ENCODE measurements at places on chromosomes 16 and 17.

GRCh38 chr16:3021449-3022207 lies 1.5 kb downstream of the TNFRSF12A start:
- peak; percentile 62 for DNase-seq

DNA sequence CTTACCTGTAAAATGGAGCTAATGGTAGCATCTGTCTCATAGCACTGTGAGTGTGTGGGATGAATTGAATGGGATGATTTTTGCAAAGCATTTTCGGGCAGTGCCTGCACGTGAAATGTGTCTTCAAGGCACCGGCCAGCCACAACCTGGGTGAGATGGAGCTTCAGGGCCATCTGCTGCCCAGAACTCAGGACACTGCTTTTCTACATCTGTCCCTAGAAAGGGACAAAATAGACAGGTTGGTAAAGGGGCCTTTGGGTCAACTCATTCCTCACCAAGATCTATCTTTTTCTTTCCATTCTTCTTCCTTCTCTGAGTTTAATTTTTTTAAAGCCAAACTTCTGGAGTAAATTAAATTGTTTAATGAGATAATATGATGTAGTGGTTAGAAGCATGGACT lies 106.5 kb downstream of the UTP18 start:
- no peak for DNase-seq

- DNase-seq, result no peak
These were observed 9.6 kb downstream of the CANT1 start for GRCh38 chr17:78999947-79000395.

- no peak for DNase-seq
These were observed 1.3 kb downstream of the TLCD3A start for GRCh38 chr17:733743-734142.

GRCh38 chr16:62869837-62870236 lies 833.6 kb upstream of the CDH8 start:
- DNase-seq, result no peak

DNA sequence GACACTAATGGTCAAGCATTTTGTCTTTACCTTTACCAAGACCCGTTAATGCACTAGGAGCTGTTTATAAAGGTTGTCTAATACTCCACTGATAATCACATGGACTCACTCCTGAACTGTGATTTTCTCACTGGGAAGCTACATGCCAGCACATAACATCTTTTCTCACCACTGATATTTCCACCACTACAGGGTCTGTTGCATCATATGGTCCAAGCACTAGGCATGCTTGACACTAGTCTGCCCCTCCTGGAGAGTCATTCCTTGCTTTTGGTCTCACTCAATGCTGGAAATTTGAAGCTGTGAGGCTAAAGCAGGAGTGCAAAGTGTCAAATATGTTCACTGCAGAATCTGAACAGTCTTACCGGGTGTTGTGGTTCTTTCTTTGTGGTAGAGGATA lies 1576.8 kb downstream of the CDH8 start:
- DNase-seq, result no peak

- DNase-seq, result no peak
These were observed 80.0 kb upstream of the HNF1B start for GRCh38 chr17:37824534-37825485.

GRCh38 chr16:89495121-89495520 lies 4.8 kb upstream of the ANKRD11 start:
- no peak for DNase-seq

GRCh38 chr16:79609861-79610260 lies 9.3 kb upstream of the MAF start:
- DNase-seq, result no peak

DNA sequence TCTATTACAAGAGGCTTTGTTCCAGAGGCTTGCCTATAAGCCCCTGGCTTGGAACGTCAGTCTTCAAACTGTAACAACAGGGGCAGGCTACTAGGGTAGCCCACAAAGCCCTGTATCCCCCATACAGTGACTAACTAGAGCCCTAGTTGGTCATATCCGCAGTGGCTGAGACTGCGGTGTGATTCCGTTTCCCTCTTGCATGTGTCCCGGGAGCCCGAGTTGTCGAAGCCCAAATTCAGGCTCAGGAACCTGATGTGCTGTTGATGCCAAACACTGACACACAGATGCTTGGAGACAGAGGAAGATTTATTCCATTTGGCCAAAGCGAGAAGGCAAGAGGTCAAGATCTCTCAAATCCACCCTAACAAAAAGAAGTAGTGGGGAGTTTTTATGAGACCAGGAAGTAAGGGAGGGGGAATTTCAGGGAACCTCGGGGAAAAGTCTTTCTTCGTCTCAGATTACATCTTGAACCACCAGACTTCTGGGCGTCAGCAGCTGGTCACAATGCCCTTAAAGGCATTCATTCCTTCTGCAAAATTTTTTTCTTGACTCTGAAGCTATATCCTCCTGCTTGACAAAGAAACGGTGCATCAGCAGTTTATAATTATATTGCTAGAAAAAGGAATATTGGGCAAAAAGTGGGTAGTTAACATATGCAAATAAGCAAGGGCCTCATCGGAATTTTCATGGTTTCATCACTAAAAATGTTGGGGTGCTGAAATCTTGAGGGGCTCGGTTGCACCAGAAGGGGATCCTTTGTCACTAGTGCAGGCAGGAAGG lies 879 bp downstream of the SLFN5 start:
- DNase-seq, result peak; percentile 41

DNA sequence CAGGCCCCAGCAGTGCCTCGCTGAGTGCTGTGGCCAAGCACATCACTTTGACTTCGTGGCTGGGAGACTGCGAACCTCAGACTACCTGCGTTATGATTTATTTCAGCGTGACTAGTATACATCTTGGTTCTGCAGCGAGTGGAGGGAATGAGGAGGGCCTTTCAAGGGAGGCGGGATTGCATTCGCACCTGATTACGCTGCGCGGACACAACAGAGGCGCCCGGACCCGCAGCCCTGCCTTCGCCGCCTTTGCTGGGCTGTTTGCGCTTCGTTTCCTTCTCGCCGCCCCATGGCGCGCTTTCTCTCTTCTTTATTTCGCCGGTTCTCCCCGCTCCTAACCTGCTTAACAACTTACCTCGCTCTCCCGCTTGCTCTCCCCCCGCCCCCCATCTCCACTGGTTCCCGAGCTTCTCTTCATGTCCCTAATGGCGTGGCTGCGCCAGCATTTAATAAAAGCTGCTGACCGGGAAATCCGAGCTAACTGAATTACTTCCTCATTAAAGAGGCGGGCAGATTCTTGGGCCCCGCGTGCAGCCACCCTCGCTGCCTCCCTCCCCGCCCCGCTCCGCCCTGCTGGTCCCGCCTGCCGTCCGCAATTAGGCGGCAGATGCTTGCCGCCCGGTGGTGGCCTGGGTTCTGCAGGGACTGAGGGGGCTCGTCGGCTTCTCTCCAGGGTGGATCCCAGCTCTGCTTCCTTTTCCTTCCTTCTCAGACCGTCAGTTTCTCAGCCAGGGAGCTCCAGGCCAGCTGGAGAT lies 257.6 kb upstream of the SDK2 start:
- DNase-seq, result no peak

DNA sequence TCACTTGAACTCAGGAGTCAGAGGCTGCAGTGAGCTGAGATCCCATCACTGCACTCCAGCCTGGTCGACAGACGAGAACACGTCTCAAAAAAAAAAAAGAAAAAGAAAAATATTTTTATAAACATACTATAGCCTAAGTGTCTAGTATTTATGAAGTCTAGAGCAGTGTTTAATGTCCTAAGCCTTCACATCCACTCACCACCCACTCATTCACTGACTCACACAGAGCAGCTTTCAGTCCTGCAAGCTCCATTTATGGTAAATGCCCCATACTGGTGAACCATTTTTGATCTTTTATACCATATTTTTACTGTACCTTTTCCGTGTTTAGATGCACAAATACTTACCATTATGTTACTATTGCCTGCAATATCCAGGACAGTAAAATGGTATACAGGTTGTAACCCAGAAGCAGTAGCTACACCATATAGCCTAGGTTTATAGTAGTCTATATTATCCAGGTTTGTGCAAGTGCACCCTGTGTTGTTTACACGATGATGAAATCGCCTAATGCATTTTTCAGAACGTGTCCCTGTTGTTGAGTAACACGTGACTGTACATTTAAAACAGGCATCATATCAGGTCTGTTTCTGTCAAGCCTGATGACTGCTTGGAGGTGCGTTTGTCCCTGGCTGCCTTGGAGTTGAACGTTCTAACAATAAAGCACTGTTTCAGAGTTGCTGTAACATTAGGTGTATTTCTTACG lies 10.1 kb downstream of the NUDT7 start:
- DNase-seq, result no peak

DNA sequence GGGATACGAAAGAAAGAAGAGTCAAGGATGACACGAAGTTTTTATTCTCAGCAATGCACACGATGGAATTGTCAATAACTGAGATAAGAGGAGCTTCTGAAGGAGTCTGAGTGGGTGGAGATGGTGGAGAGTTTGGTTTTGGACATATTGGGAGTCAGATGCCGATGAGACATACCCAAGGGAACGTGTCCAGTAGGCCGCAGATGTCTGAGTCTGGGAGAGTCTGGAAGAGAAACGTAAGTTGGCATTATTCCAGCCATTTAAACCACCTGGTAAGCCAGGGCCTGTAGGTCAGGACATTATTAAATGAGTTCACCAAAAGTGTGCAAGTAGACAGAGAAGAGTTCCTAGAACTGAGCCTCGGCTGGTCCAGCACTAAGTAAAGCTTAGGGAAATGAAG lies 478.3 kb upstream of the CDH5 start:
- DNase-seq, result no peak

DNA sequence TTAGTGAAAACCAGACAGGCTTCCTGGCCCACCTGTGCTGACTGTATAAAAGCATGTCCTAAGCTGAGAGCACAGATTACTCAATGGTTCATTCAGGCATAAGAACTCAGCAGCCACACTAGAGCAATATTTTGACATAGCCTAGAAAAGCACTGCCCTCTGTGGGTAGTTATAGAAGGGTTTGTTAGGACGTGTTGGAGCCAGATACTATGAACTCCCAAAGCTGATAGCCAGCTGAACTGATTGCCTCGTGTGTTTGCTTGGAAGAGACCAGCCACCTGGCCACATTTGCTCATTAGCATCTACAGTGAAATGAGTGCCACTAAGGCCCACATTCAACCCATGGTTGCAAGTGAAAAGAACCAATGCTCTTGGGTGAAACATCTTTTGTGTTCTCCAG lies 30.8 kb upstream of the ABCA5 start:
- no peak for DNase-seq

GRCh38 chr17:49053171-49053829 lies 56.1 kb downstream of the IGF2BP1 start:
- no peak for DNase-seq

DNA sequence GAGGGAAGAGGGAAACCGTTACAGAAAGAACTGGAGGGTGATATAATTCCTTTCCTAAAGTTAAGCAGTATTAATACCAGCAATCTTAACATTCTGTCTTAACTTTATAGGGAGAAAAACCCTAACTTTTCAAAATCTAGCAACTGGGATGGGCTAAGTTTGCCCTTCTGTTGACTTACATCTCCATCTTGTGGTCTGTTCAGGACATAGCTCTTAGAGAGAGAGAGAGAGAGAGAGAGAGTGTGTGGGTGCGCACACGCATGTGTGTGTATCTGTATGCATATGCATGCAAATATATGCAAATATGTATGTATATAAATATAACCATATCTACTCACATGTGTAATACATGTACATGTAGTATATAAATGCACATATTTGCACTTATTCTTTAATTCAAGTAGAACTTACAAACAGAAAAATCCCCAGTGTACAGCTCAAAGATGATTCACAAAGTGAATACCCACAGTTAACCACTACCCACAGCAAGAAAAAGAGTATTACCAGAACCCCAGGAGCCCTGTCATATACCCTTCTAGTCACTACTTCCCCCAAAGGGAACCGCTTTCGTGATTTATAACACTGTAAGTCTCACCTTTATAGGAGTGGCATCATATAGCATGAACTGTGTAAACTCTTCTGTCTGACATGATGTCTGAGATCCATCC lies 46.5 kb downstream of the STX8 start:
- no peak for DNase-seq

DNA sequence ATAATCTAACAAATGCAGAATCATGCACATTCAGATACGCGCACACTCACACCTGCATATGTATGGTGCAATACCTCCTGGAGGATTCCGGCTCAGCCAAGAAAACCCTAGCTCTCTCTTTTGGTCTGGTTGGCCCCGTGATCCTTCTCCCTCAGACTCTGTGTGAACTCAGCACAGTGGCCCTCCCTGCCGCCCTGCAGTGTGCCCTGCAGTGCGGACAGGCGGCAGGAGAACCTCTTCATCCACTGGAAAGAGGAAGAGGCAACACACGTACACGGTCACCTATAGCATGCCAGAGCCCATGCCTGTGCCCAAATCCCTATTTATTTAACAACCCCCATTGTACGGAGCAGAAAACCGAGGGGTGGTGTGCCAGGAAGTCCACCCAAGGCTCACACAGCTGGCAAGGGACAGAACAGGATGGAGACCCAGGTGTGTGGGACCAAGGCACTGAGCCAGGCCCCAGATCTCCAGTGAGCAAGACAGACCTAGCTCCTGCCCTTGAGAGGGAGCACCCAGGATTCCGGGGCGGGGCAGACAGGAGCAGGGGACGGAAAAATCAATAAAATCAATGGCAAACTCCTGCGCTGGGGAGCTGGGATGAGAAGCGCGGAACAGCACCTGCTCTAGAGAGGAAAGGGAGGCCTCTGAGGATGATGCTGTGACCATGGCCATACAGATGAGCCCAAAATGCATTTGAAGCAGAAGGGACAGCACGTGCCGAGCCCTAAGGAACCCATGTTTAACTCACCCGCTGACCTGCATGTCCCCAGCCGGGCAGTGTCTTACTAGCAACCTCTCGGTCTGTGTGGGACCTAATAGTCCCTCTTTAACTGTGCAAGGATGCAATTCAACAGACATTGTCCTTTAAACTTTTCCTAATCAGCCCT lies 54.7 kb upstream of the CIBAR2 start:
- DNase-seq, result no peak

DNA sequence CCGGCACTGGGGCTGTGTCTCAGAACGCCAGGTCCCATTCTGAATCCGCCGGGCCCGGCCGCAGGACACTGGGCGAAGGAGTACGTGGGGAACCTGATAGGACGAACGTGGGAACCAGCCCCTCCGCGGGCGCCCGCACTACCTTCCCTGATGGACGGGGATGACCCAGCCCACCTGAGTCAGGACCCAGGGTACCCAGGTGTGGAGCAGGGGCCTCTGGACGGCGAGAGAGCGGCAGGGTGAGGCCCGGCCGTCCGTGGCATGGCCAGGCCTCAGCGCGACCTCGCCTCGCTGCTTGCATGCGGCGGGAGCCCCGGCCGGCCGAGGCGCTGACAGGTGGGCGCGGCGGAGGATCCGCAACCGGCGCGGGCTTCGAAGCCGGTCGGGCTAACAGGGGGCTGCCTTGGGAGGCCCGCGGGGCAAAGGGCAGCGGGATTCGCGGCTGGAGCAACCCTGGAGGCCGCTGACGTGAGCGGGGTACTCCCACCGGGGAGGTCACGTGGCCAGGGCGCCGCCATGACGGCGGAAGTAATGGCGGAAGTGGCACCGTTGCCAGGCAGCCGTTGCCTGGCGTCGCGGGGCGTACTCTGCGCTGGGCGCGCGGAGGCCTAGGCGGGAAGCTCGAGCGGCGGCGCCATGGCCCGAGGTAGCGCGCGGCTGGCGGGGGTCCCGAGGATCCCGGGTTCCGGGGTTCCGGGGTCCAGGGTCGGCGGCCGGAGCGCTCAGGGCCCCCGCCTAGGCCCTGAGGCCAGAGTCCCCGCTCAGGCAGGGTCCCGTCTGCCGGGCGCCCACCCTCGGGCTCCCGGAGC lies at the start of gene WDR90:
WDR90 (plus strand) TSS at position 585 of the 809 bp plus-strand sequence; CDS start at position 637, 52 bp downstream.
- DNase-seq, result peak; percentile 94

All from CD8-positive, alpha-beta memory T cell (primary cell).